Esophagus muscularis mucosa (tissue), 4 donors: ENCODE measurements at places on chromosomes 6 and 20. TPM values are rescaled to one million over a fixed set of nuclear protein-coding genes. Genes with fewer than 3 reads are reported as not detected.

- no peak for DNase-seq
These were observed 15.9 kb downstream of the TOP1 start for GRCh38 chr20:41044409-41045062.

The FAM162B gene
- 8.0 TPM for total RNA-seq

DNA sequence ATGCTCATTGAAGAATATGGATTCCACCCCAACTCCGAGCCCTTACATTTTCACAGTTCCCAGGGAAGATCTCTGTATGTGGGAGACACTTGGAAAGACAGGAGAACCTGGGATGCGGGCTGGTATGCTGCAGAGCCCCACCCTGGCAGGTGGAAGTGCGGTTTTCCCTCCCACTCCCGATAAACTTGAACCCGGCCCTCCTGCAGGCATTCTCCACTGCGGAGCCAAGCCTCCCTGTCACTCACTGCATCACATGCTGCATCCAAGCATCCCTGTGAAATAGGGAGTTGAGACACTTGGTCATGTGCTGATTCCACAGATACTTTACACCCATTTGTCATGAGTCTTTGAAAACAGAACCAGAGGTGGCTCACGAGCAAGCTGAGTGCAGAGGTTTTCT is 35.4 kb downstream of the TMEM242 start:
- DNase-seq = no peak

The TSHZ2 gene
- 15.0 TPM for total RNA-seq

- no peak for DNase-seq
These were observed 36.9 kb upstream of the CD93 start for GRCh38 chr20:23122796-23123655.

- no peak for DNase-seq
These were observed 51.4 kb downstream of the CD40 start for GRCh38 chr20:46169245-46170171.

DNA sequence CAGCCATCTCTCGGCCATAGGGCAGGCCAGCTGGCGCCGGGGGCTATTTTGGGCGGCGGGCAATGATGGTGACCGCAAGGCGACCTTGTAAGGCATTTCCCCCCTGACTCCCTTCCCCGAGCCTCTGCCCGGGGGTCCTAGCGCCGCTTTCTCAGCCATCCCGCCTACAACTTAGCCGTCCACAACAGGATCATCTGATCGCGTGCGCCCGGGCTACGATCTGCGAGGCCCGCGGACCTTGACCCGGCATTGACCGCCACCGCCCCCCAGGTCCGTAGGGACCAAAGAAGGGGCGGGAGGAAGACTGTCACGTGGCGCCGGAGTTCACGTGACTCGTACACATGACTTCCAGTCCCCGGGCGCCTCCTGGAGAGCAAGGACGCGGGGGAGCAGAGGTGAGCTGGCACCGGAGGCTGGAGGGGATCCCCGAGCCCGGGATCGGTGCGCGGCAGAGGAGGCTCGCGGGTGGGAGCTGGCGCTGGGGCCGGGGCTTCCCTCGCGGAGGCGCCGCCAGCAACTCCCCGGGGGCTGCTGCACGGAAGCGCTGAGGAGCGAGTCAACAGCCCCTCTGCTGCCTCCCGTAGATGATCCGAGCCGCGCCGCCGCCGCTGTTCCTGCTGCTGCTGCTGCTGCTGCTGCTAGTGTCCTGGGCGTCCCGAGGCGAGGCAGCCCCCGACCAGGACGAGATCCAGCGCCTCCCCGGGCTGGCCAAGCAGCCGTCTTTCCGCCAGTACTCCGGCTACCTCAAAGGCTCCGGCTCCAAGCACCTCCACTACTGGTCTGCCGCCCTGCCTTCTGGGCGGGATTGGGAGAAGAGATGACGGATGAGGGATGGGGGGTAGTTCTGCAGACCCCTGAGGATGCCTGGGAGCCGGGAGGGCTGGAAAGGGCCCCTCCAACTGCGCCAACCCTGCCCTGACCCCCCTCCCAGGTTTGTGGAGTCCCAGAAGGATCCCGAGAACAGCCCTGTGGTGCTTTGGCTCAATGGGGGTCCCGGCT is at the start of the genes CTSA and NEURL2:
Gene CTSA, plus strand, starts transcription at position 351 of the 999 bp plus-strand sequence. Its CDS starts 234 bp downstream, at position 585.
Gene NEURL2, minus strand, starts transcription at position 224 of the 999 bp plus-strand sequence. Its CDS starts 217 bp downstream, at position 7.
- DNase-seq = peak; percentile 98

GRCh38 chr6:80618953-80619352 is 512.5 kb downstream of the BCKDHB start:
- DNase-seq = no peak

DNA sequence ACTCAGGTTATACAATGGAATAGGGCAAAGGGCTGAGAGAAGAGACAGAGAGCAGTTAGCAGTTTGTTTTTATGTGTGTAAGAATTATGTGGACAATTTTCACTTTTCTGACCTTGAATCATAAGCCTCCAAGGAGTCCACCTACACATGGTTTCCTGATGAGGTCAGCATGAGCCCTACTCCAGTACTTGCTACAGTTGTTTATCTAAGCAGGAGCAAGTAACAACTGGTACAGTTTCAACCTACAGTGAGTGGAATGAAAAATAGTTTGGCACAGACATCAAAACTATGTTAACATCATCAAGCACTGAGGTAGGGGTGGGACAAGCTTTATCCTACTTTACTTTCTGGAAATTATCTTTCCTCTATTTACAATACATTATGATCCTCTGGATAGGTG is 426.7 kb upstream of the ID4 start:
- no peak for DNase-seq

DNA sequence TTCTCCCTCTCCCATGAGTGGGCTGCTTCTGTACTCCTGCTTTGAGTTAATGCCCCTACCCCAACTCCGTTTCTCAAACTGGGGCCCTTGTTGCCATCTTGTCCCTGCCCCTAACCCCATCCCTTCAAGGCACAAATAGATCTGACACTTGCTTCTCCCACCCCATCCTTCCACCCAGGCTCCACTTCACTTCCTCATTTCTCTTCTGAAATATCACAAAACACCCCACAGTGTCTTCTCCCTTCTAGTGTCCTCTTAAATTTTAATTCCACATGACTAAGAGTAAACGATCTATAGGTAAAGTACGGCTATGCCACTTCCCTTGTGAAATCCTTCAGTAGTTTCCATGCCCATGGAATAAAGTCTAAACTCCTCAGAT is 571.6 kb upstream of the NOX3 start:
- no peak for DNase-seq

DNA sequence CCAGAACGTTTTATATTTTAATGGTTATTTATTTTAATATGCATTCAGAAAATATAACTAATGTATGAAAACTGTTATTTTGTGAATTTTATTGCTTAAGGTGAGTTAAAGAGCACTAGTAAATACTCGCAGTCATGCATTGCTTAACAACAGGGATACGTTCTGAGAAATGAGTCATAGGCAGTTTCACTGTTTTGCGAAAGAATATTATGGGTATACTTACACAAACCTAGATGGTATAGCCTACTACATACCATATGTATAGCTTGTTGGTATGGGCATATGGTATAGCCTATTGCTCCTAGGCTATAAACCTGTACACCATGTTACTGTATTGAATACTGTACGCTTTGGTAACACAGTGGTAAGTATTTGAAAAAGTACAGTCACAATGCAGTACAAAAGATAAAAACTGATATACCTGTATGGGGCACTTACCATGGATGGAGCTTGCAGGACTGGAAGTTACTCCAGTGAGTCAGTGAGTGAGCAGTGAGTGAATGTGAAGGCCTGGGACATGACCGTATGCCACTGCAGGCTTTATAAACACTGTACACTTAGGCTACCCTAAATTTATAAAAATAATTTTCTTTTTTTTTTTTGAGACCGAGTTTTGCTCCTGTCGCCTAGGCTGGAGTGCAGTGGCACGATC is 38.5 kb downstream of the ARFGEF2 start:
- DNase-seq = no peak

GRCh38 chr6:43172104-43173007 is 1.3 kb downstream of the SRF start:
- DNase-seq = no peak

GRCh38 chr20:35839904-35840303 is 68.1 kb downstream of the PHF20 start:
- no peak for DNase-seq

The VSX1 gene
- not detected for total RNA-seq

GRCh38 chr6:160178271-160178670 is 56.7 kb downstream of the SLC22A1 start:
- peak; percentile 29 for DNase-seq

DNA sequence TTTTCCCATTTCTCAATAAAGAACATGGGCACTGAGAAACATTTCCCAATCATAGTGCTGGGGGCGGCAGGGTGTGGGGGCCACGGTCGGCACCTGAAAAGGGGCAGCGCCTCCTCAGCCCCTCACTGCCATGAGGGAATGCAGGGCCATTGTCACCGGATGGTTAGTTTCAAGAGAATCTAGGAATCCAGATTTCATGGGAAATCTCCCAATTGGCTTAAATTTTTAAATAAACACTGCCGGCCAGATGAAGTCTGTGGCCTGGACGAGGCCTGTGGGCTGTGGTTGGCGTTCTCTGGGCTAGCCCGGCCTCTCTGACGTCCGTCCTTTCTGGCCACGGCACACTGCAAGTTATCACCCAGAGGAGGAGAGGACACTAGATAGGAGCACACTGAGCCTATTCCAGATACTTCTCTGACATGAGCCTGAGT is 25.6 kb downstream of the MANBAL start:
- no peak for DNase-seq

DNA sequence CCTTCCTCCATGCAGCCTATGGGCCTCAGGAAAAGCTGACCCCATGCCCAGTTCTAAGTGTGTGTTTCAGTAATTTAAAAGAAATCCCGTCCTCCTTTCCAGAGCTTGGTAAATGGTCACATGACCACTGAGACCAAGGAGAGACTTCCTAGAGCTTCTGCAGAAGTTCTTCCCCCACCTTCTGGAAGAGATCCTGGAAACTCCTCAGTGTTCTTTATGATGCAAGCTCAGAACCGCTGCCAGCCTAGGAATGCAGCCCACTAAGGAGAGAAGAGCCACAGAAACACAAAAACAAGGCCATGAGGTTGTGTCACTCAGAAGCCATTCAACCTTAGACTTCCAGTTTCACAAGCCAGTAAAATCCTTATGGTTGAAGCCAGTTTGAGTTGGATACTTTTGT is 348.4 kb downstream of the TPBG start:
- DNase-seq = no peak

DNA sequence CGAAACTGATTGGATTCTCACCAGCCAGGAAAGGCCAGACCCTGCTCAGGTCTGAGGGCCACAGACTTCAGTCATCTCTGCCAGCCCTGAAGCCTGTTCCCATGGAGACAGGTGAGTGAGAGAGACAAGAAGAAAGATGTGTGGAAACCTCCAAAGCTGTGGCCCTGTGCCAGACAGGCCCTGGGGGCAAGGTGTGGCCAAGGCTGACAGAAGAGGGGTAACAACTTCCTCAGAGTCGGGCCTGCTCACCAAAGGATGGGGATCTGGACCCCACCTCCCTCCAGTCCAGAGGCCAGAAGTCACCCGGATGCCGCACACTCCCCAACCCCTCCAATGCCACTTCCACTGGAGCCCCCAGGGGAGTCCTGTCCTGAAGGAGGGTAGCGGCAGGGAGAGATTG is 73.6 kb downstream of the MDGA1 start:
- DNase-seq = no peak

GRCh38 chr6:33751771-33752645 is 5.3 kb upstream of the IP6K3 start:
- no peak for DNase-seq

GRCh38 chr6:97765461-97765860 is 482.4 kb upstream of the MMS22L start:
- no peak for DNase-seq

DNA sequence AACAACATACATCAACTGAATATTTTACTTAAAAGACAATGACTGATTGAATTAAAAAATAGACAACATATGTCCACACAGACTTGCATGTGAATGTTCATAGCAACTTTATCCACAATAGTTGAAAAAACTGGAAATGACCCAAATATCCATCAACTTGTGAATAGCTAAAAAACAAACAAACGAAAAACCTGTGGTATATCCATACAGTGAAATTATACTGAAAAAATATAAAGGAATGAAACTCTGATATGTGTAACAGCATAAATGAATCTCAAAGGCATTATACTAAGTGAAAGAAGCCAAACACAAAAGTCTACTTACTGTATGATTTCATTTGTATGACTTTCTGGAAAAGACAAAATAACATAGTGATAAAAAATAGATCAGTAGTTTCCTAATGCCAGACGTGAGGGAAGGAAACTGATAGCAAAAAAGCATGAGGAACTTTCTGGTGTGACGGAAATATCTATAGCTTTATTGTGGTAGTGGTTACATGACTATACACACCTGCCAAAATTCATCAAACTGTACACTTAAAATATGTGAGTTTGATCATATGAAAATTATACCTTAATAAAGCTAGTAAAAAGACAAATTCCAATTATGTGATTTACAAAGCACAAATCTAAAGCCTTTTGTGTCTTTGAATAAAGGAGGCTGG is 123.2 kb downstream of the BACH2 start:
- no peak for DNase-seq

- DNase-seq = no peak
These were observed 37.9 kb upstream of the FERMT1 start for GRCh38 chr20:6160736-6161135.

- no peak for DNase-seq
These were observed 108.4 kb downstream of the RTN4IP1 start for GRCh38 chr6:106520711-106521401.

The PMEPA1 gene
- total RNA-seq = 17.7 TPM

The METTL24 gene
- 16.9 TPM for total RNA-seq

DNA sequence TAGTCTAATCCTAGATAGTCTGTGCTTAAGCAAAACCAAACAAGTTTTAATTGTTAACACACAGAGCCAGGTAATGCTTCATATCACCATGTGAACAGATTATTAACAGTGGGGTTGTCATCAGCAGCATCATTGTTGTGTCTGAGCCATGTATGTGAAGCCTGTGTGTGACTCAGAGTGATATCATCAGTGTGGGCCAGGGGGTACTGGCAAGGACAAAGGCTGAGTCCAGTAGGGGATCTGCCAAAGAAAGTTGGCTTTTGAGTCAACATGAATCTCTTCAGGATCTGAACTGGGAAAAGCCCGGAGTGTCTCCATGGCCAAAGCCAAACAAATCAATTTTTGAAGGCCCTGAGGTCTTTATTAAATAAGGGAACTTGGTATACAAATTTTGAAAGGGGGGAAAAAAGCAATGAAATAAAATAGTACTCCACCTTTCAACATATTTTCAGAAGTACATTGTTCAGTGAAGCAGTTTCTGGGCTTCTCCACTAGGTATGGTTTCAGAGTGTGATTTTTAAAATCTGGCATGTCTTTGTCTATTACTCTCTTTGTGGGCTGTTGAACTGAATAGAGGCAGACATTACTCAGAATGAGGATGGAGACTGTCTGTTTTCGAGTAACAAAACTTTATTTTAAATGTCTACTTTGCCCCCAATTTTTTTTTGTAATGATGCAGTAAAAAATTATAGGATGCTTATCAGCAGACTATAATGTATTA is 444.2 kb upstream of the JAG1 start:
- no peak for DNase-seq

DNA sequence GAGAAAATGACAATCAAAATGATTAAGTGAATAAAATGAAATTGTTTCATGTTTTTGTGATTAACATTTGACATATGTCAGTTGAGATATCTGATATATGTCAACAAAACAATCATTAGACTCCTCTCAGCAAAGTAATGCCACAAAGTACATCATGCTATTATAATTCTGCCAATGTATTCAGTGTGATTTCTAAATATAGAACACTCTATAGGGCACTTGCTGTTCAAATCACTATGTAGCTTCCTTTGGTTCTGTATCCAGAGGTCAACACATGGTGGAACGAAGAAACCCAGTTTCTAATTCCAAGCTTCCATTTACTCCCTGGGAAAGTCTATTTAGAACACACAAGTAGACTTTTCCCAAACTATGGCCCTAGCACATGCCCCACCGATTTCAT is 227.5 kb upstream of the FAM83B start:
- no peak for DNase-seq
